ENCODE measurements at places on chromosomes 3 and 15.
A peak's percentile ranks its signal among the peaks of the same experiment; 100 is the strongest.

DNA sequence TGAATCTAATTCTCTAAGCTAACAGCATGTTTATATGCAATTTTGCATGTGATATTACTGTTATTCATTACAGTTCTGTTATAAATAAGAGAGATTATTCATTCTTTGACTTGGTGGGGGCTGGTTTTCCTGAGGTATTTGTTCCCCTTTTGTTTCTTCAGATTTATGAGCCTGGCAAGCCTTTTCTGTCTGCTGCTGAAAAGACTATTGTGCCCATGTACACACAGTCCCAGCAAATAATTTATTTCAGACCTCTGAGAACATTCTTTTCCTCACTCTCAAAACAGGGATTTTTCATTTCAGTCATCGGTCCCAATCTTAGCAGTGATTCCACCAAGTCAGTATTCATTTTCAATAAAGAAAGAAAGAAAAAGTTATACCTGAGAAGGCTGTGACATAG, 716.8 kb downstream of the NSUN3 start:
- DNase-seq: no peak

- no peak for DNase-seq
Observed at GRCh38 chr3:9473496-9474065, 76.2 kb downstream of the SETD5 start.

DNA sequence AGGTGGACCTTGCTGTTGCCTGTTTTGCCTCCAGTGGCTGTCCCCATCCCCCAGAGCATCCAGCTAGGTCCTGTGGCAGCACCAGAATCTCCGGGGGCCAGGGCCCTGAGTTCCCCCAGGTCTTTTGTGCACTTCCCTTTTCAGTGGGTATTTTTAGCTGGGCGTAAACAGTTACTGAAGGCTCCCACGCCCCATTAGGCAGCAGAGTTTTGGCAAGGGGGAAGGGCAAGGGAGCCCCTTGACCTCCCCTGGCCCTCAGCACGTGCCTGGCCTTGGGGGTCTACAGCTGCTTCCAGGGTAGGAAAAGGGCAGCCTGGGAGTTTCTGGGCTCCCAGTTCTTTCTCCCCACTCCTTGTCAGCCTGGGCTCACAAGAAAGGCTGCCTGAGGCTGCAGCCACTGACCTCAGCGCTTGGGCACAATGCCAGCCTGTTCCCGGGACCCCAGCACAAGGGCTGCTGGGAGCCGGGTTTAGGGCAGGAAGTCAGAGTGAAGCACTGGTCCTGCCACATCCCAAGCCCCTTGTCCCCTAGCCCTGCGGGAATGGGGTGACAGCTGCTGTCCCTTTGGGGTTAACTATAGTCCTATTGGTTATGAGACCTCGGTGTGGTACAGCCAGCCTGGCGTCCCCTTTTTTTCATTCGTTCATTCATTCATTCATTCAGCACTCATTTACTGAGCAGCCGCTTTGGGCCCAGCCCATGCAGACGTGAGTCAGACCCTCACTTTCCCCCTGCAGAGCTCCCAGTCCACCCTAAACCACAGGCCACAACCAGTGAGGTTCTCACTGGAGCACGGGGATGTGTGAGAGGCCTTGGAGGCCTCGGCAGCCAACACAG, 8.4 kb downstream of the CSK start:
- DNase-seq: peak; percentile 62

DNA sequence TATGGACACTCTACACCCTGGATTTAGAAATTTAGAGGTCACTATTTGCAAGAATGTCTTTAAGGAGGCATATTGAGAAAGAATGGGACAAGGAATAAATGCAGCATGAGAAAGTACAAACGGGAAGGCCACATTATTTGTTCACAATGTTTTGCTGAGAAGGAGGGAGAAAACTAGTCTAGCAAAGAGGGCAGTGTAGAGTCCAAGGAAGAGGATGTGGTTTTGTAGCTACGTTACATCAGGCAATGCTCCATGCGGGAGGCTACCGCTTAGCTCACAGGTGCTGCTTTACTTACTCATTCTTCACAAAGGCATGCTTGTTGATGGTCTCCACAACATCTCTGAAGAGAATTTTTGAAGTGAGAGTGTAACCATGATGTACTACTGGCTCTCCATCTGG, 191.1 kb downstream of the PLCH1 start:
- DNase-seq: no peak

- no peak for DNase-seq
Observed at GRCh38 chr3:34185301-34185700, 386.9 kb downstream of the PDCD6IP start.

DNA sequence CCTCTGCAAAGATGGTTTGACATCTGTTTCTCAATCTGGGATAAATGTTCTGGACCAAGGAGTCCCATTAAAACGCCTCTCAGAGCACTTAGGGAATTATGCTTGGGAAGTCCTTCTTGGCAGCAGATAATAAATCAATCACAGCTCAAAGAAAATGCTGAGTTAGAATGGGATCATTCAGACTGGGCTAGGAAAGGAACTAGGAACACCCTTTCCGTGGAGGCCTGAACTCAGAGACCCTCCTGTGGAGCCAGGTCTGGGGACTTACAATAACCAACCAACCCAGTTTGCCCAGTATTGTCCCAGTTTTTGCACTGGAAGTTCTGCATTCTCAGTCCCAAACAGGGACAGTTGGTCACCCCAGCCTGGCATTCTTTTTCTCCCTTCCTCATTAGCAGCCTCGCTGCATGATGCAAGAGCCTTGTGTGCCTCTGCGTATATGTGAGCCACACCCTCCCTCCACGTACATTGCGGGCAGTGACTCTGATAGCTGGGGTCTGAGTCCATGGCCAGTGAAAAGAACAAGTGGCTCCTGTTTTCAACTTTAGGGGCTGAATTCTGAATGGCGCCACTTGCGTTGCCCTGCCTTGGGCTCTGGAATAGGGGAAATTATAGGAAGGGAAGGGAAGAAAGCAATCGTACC, 88.7 kb downstream of the SEMA5B start:
- no peak for DNase-seq

DNA sequence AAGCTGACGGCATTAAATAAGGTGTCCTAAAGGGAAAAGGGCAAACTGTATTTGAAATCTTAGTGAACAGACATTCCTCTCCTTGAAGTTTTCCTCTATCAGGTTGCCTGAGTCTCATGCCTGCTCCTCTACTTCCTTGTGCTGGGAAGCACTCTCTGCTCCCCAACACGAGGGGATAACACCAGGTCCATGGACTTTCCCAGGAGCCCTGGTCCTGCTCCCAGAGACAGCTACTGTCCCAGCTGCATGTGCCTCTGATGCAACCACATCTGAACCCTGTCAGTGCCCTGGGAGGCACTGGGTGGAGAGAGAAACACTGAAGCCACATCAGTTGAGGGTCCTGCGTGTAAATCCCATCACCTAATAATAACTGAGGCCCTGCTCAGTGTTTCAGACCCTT, 7.4 kb downstream of the TLR9 start:
- no peak for DNase-seq

- DNase-seq: peak; percentile 43
Observed at GRCh38 chr3:119350114-119350513, 55.9 kb downstream of the ARHGAP31 start.

GRCh38 chr15:61687124-61687523, 373.1 kb downstream of the VPS13C start:
- DNase-seq: no peak

- peak; percentile 50 for DNase-seq
Observed at GRCh38 chr3:23859012-23859743, 53.4 kb downstream of the UBE2E1 start.

DNA sequence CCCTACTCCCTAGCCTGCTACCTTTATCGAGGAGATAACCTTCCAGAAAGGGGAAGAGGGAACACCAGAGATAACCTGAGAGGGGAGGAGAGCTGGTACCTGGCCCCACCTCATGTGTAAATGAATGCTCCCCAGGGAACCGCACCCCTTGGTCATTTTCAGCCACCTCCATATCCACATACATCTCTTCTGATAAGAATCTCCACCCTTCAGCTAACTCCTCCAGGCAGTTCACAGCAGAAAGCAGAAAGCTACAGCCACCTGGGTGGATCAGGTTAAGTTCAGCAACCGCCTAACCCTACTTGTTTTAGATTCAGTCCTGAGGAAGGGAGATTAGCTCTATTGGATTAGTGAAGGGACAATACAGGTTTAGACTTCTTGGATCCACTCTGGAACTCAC, 38.0 kb upstream of the TIMP4 start:
- no peak for DNase-seq

Measured in eye (tissue), 1 donor.